ENCODE measurements at places on chromosomes 6 and 20.

DNA sequence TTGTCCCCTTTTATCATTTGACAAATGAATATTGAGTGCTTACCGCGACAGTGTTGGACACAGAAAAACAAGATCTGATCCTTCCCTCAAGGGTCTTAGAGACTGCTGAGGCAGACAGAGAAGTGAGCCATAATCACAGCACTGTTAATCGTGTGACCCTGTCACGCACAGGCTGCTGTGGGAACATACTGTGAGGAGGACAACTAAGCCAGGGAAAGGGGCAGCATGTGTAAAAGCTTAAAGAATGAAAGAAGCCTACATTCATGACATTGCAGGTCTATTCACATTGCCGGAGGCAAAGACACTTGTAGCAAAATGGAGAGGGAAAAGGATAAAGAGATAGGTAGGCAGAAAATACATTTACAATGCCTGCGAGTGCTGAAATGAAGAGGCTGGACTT lies 32.7 kb downstream of the TRDN start:
- DNase-seq: no peak

GRCh38 chr6:5126214-5126613 lies 41.1 kb downstream of the PPP1R3G start:
- no peak for DNase-seq

GRCh38 chr6:106380407-106380806 lies 19.9 kb downstream of the CRYBG1 start:
- no peak for DNase-seq

GRCh38 chr6:21200134-21200870 lies 393.2 kb upstream of the SOX4 start:
- DNase-seq: no peak

GRCh38 chr6:152478377-152479010 lies 158.7 kb downstream of the SYNE1 start:
- no peak for DNase-seq

DNA sequence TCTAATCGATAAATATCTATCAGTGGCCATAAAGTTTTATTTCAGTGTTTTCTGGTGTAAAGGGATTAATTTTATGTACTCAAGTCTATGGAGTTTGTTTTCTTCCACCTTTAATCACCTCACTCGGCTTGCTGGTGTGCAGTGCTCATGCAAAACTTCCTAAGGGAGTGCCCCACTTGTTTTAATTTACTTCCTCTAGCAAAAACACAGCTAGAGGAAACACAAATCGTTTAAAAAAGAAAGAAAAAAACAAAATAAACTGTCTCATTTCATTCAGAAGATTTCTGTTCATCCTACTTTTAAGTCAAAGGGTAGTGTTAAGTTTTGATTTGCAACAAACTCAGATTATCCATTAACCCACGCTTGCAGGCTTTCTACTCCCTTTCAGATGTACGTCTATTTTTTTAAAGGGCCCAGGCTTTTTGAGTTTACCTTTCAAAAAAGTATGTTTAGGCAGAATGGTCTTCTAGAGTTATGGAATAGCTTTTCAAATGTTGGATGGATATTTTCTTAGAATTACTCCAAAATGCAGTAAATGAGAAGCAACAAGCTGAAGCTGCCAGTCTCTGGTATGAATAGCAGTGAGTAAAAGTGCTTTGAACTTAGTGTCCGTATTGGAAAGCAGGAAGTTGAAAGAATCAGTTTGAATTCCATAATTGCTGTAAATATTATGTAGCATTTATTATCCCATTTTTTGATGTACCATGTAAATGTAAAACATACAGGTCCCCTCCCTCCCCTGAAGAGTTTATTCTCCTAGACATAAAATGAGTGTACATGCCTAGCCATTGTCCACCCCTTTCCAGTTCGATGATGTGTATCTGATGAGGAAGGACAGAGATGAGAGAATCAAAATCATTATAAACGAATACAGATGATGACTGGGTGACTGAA lies 113.3 kb downstream of the SLC16A10 start:
- peak; percentile 18 for DNase-seq

DNA sequence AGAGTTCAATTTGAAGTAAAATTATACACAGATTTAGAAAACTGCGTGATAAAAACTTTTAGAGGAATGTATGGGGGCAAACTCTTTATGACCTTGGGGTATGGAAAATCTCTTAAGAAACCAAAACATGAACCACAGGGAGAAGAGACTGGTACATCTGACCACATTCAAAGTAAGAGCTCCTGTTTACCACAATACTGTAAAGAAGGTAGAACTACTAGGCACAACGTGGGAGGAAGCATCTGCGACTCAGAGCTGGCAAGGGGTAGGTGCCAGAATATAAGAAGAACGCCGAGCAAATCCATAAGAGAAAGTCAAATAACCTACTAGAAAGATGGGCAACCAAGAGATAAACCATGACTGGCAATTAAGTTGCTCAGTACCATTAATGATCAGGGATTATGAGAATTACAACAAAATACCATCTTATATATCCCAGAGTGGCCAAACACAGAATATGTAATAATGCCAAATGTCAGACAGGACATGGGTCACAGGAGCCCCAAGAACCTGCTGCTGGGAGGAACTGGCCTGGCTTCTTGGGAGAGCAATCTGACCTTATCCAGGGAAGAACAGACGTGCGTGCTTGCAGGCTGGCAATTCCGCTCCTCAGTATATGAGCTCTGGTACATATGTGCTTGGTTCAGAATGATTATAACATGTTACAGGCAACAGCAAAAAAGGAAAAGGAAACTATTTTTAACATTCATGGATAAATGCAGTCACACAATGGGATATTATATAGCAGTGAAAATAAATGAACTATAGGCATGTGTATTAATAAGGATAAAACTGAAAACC lies 50.2 kb downstream of the INSM1 start:
- DNase-seq: no peak

- DNase-seq: peak; percentile 66
These were observed 26.8 kb downstream of the PPP1R14C start for GRCh38 chr6:150169609-150170008.

DNA sequence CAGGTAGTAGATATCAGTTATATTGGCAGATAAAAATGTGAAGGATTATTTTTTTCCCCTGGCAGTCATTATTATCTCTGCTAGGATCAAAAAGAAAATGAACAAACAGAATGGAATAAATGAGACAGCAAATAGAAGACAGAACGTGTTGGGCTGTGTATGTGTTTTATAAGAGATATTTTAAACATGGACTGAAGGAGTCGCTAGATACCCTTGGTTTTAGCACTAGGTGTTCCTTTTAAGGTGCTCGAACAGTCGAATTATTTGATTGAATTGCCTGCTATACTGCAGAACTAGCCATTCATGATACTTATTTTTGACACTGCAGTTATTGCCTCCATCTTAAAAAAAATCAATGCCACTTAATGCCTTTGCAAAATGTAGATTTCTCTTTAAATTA lies 3.7 kb downstream of the GRIK2 start:
- no peak for DNase-seq

GRCh38 chr20:8355453-8355852 lies 223.4 kb downstream of the PLCB1 start:
- no peak for DNase-seq

DNA sequence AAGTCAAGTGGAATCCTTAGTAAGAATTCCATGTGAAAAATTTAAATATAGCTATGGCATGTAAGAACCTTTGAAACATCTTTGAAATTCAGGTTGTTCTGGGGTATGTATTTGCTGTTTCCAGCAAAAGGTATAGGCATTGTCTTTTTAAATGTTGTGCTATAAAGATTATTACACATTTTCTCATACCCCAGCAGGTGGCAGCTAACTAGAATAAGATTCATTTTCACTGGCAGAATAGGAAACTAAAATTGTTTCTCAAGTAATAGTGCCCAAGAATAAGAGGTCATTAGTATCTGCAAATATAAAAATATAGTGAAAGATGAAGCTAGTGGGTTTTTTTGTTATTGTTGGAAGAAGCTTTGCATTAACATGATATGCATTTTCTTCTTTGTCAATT lies 1.8 kb downstream of the GRIK2 start:
- DNase-seq: no peak

DNA sequence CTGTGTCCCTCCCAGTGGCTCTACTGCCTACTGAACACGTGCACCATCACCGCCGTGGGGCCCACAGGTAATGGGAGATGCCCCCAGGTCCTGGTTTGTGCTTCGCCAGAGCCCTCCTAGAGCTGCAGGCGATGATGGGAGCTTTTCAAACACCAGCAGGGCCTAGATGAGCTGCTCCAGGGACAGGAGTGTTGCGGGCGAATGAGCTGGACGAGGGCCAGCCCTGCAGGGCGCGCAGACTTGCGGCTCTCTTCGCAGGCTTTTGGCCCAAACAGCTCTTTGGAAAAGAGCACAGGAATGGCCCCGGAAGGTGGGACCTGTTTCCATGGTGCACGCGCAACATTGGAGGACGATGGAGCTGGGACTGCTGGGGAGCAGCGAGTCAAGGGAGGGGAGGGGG lies 409.3 kb upstream of the SULF2 start:
- no peak for DNase-seq

- peak; percentile 30 for DNase-seq
These were observed at the start of gene C6orf118 for GRCh38 chr6:165308926-165309731. C6orf118 (minus strand) TSS chr6:165309605; CDS start chr6:165309586, 19 bp downstream.

GRCh38 chr6:166556863-166557322 lies 29.6 kb downstream of the RAMACL start:
- peak; percentile 96 for DNase-seq

DNA sequence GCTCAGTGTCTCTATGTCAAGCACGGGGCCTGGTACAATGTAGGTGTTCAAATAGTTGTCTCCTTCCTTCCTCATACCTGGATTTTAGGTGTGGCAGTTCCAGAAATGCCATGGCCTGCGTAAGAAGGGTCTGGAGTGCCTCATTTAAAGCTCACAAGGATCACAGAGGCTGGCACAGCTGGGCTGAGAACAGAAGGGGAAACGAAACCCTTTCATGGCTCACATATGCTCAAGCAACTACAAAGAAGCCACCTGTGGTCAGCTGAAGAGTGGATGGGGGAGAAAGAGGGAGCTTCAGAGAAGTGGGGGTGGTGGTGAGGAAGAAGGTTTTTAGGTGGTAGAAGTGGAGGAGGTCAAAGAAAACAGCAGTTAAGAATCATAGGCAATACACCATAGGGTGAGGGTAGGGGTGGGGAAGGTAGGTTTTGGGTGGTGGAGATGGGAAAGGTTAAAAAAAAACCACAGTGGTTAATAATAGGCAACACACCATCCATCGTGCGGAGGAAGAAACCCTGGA lies 17.0 kb upstream of the TOP1 start:
- DNase-seq: no peak

- DNase-seq: no peak
These were observed 28.7 kb upstream of the BEND3 start for GRCh38 chr6:107144014-107144413.
